Right hindlimb (tissue), 1 donor: ENCODE measurements at places on chromosomes 5 and 9.

- no peak for DNase-seq
These were observed 2208.1 kb upstream of the WWC1 start for GRCh38 chr5:166083183-166083959.

- DNase-seq, result no peak
These were observed 253.8 kb downstream of the CRB2 start for GRCh38 chr9:123609844-123610243.

DNA sequence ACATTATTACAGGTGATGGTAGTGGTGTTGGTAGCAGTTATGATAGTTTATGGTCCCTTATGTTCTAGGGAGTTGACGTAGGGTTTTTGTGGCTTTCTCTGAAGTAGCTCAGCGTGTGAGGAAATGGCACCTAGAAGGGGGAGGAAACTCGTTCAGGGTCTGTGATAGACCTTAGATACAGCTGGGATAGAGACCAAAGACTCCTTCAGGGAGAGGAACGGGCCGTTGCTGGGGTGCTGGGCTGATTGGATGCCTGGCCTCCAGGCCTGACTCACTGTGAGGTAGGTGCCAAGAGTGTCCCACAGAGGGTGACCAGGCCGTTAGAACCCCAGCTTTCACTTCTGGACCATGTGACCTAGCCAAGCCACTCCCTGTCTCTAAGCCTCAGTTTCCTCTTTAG, 96.6 kb downstream of the DAB2IP start:
- DNase-seq, result no peak

- peak; percentile 67 for DNase-seq
These were observed 932.0 kb downstream of the TLE4 start for GRCh38 chr9:80503671-80504281.

DNA sequence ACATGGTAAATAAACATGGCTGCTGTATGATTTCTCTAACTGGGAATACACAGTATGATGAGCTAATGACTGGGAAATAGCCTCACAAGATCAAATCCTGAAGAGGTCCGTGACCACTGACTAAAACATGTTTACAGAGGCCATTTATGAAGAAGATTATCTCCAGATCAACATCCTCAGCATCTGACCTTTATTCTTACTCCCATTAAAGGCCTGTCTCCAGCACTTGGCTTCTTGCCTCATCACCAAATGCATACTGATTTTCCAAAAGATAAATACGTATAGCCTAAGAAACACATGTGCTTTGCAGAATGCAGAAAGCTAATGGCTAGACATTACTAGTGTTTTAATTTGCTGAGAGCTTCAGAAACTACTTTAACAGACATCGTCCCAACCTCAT, 108.0 kb upstream of the TSLP start:
- no peak for DNase-seq

DNA sequence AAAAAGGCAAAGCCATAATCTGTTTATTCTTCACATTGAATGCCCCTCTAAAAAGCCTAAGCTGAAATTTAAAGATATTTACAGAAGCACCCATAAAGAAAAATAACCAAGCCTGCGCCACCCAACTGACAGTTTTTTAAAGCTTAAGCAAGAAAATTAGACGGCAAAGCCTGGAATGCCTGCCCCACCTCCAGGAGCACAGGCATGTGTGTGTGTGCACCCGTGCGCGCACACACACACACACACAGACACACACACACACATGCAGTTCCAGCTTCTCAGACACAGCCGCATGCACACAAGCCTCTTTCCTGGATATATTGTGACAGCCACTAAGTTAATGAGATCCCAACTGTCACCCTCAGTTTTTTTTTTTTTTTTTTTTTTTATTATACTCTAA, 88.2 kb downstream of the FRMD3 start:
- DNase-seq, result no peak

- DNase-seq, result no peak
These were observed 7.0 kb downstream of the SH3GLB2 start for GRCh38 chr9:129021091-129021490.

GRCh38 chr5:53418409-53418808, 62.0 kb upstream of the FST start:
- no peak for DNase-seq

GRCh38 chr5:172439785-172440477, 14.4 kb downstream of the SH3PXD2B start:
- DNase-seq, result peak; percentile 85

DNA sequence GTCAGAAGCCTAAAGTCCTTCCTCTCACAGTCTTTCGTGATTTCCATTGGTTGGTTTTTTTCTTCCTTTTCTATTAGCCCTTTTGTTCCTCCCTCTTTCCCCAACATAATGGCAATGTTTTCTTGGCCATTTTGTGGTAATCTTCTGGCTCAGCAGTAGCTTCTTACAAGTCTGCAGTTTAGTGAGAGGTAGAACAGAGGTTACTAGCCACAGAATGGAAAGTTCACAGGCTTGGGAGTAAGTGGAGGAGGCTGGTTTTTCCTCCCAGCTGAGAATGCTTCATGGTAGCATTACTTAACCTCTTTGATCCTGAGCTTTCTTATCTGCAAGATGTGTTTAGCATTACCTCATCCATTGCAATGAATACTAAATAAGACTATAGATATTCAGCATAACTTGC, 346.9 kb downstream of the NFIB start:
- DNase-seq, result no peak

GRCh38 chr9:70085241-70085640, 41.6 kb downstream of the MAMDC2 start:
- DNase-seq, result no peak

DNA sequence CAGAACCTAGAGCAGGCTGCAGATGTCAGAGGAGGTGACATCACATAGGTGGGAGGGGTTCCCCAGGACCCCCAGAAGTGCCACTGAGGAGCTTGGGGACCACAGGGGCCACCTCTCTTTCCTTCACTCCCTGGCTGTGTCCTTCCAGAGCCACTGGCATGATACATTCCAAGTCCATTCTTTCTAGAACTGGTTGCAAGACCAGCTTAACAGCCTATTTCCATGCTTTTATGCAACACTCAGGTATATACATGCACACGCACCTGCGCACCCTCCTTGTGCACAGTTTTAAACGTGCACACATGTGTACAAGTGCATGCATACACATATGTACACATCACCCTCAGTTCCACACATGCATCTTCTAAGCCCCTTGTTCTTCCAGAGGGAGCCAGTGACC, 39.7 kb downstream of the SLC6A7 start:
- DNase-seq, result no peak

DNA sequence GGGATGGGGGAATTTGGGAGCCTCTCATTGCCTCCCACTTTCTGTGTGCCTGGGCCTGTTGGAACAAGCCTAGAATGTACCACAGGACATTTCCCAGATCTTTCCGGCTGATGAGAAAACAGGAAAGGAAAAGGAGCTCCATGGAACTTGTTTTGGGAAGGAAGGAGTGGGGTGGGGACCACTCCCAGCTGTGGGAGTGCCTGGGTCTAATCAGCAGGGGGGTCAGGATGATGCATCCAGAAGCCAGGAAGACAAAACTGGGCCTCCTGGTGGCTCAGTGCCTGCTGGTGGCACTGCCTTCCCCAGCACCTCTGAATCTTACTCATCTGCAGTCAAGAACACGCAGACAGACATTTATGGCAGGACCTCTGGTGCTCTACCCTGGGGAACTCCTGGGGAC, 2.8 kb downstream of the SMIM33 start:
- no peak for DNase-seq

GRCh38 chr5:41598011-41598410, 87.6 kb upstream of the PLCXD3 start:
- DNase-seq, result no peak

DNA sequence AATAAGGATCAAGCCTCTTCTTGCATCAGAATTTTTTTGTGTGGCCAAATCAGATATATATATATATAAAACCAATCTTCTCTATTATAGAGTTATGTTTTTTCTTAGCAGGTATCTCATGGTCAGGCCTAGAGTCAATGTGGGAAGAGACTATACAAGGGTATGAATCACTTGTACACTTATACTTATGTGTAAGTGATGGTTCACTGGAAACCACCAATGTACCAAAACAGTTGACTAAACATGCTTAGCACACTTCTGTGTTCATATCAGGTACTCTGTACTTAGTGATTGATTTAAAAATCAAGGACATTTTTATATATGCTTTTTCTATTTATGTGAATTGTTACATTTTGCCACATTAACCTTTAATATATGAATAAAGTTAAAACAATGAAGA, 92.6 kb downstream of the CWC27 start:
- DNase-seq, result no peak

DNA sequence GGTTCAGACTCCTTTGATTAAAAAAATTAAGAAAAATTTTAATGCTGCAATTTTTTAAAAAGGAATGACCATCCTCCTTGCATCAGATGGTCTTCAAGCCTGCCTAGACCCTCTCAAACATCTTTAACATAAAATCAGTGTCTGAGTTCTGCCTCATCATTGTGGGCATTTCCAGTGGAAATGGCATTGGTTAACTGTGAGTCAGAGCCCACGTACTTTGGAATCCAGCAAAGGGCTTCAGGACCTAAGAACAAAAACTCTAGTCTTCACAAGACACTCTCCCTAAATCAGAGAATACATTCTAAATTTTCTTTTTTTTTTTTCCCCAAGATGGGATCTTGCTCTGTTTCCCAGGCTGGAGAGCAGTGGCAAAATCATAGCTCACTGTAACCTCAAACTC, 9.4 kb upstream of the C5orf15 start:
- no peak for DNase-seq

GRCh38 chr9:91896513-91897121, 53.4 kb downstream of the ROR2 start:
- peak; percentile 54 for DNase-seq

DNA sequence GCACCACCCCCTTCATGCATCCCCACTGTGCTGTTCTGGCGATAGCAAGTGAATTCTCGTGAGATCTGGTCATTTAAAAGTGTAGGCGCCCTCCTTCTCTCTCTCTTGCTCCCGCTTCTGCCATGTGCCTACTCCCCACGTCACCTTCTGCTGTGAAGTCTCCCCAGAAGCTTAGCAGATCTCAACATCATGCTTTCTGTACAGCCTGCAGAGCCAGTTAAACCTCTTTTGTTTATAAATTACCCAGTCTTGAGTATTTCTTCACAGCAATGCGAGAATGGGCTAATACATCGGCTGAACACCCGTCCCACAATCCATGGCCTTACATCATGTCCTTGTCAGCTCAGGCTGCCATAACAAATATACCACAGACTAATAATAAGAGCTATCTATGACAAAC, 17.4 kb downstream of the SHC3 start:
- DNase-seq, result no peak

DNA sequence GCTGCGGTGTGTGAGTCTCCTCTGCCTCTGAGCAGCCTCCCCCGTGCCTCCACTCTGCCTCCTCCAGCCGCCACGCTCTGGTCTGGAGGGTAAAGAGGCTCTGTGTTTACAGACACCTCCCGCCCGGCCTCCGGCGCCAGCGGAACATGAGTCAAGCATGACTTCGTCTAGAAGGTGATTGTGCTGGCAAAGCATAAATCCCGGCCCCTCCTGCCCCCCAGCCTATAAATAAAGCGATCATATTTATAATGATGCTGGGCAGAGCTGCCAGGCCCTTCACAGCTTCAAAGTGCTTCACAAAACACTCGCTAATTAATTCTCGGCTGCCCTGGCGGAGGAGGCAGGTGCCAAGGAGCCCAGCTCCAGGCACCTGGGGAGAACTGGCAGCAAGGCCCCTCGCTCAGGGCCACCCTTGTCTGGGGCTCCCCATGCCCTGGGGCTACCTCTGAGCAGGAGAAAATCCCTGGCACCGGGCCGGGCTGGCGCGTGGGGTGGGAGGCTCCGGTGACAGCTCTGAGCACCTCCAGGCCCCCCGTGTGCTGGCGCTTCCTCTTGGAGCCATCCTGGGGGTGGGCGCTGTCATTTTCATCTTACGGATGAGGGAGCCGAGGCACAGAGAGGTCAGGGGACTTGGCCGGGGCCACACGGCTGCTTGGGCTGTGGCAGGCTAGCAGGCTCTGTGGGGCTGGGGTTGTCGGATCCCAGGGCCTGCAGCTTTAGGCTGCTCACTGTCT, 87.8 kb downstream of the RXRA start:
- no peak for DNase-seq

DNA sequence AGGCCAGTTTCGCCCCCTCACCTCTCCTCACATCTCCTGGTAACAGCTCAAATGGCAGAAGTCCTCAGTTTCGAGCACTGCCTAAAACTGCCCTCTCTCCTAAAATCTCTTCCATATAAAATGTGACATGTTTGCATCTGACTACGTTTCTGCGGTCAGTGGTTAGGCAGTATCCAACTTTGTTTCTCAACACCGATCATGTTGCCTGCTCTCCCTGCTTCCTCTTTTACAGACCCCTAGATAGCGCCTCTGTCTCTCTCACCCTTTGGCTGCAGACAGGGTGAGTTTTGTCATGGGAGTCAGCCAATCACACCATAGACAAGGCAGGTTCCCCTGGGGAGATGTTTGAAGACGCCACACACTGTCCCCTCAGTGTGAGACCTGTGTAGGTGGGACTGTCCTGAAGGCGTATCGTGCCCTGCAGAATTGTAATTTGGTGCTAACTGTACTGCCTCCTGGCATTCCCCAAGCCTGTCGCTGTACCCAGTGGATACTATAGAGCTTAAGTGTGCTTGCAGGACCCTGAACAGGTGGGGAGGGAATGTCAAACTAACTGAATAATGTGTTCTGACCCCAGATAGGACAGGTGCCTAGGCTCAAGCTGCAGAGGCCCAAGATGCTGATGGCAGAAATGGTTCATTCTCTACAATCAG, 1.1 kb downstream of the HEXB start:
- DNase-seq, result no peak

GRCh38 chr9:78234810-78235209, 1.1 kb upstream of the CEP78 start:
- no peak for DNase-seq

- DNase-seq, result no peak
These were observed 290.1 kb upstream of the TRPC7 start for GRCh38 chr5:136655468-136655867.

DNA sequence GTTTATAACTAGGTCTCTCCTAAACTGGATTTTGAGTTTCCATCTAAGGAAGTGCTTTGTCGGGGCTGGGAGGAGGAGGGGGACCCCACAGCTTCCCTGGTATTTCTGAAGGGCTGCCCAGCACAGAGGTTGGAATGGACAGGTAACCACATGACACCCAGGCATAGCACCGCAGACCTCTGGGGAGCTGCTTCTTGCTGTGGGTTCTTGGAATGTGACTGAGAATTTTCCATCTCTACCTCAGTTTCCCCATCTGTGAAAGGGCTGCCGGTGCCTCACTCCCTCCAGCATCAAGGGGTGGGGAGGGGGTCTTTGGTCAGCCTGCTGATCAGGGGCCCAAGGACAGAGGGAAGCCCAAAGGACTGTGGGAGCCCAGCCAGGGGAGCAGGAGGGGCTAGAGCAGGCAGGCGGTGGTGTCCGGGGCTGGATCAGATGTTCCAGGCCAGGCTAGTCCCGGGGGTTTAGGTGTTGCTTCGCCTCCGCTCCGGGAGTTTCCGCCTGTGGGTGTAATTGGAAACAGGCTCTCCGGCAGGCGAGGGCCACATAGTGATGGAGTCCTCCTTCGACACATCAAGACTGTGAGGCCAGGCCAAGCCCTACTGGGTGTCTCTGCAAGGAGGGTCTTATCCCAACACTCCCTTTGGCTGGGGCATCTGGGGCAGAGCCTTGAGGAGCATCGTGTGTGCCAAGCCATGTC, 3.3 kb downstream of the OLFML2A start:
- DNase-seq, result peak; percentile 52

GRCh38 chr5:67012171-67012570, 184.4 kb downstream of the CD180 start:
- DNase-seq, result no peak

- DNase-seq, result no peak
These were observed 32.2 kb downstream of the EXD3 start for GRCh38 chr9:137390553-137391410.
